ENCODE measurements at places on chromosomes 16 and 17.
A peak's percentile ranks its signal among the peaks of the same experiment; 100 is the strongest.

GRCh38 chr16:46620266-46621005 is 743 bp downstream of the SHCBP1 start:
- peak; percentile 65 for DNase-seq

DNA sequence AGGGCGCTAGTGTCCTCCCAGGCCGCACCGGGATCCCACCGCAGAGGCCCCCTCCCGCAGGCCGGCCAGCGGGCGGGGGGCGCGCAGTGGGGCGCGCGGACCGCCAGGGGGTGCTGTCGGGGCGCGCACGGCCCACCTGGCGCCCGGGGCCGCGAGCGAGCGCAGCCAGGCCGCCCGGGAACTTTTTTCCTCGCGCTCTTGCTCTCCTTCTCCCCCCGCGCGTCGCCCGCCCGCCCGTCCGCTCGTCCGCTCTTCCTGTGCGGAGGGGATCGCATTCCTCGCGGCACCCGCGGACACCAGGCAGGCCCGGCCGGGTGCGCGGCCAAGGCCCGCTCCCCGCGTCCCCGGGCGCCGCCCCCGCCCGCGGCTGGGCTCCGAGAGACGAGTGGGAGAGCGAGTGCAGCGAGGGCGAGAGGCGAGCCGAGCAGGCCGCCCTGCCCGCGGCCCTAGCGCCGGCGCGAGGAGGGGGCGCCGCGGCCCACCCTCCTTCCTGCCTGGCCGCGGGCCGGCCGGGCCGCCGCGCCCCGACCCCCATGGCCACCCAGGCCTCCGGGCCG is at the start of gene RAI1:
TSS of gene RAI1 (plus strand) at position 272 of the 557 bp plus-strand sequence. CDS start 111,491 bp downstream, outside the sequence.
- peak; percentile 67 for DNase-seq

GRCh38 chr17:68102318-68102758 is 66.8 kb downstream of the KPNA2 start:
- DNase-seq, result peak; percentile 31

DNA sequence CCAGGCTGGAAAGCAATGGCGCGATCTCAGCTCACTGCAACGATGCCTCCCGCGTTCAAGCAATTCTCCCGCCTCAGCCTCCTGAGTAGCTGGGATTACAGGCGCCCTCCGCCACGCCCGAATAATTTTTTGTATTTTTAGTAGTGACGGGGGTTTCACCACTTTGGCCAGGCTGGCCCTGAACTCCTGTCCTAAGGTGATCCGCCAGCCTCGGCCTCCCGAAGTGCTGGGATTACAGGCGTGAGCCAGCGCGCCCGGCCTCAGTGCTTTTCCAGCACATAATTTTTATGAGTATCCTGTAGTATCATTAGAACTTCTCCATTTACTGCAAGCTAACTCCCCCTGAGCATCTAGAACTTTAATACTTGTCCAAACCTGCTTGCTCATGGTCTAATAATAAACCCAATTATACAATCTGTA is 1.8 kb downstream of the UBE2G1 start:
- no peak for DNase-seq

GRCh38 chr16:29806641-29807425 is 504 bp downstream of the MAZ start:
- peak; percentile 66 for DNase-seq

GRCh38 chr17:40309031-40309948 is at the start of gene RARA:
Gene RARA, plus strand, starts transcription at chr17:40309180. Its CDS starts 22,039 bp downstream, at chr17:40331219.
- no peak for DNase-seq

DNA sequence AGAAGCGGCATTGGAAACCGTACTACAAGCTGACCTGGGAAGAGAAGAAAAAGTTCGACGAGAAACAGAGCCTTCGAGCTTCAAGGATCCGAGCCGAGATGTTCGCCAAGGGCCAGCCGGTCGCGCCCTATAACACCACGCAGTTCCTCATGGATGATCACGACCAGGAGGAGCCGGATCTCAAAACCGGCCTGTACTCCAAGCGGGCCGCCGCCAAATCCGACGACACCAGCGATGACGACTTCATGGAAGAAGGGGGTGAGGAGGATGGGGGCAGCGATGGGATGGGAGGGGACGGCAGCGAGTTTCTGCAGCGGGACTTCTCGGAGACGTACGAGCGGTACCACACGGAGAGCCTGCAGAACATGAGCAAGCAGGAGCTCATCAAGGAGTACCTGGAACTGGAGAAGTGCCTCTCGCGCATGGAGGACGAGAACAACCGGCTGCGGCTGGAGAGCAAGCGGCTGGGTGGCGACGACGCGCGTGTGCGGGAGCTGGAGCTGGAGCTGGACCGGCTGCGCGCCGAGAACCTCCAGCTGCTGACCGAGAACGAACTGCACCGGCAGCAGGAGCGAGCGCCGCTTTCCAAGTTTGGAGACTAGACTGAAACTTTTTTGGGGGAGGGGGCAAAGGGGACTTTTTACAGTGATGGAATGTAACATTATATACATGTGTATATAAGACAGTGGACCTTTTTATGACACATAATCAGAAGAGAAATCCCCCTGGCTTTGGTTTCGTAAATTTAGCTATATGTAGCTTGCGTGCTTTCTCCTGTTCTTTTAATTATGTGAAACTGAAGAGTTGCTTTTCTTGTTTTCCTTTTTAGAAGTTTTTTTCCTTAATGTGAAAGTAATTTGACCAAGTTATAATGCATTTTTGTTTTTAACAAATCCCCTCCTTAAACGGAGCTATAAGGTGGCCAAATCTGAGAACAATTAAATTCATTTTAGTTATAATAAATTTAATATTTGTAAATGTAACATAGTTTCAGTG is 1.7 kb downstream of the HEXIM1 start:
- DNase-seq, result peak; percentile 57

DNA sequence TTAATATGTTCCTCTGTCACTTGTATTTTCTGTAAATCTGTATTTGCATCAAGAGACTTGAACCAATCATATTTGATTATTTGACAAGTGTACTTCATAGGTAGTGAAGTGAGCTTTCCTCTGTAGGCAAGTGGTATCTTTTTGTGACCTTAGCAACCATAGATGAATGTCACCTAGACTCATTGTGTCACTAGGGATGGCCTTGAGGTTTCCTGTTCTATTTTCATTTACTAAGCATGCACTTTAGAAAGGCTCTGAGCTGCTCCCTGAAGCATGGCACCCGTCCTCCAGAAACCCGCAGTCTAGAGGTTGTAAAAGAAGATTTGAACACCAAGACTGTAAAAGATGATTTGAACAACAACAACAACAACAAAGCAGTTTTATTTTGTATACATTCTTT is 151.7 kb downstream of the PRKCB start:
- DNase-seq, result no peak

DNA sequence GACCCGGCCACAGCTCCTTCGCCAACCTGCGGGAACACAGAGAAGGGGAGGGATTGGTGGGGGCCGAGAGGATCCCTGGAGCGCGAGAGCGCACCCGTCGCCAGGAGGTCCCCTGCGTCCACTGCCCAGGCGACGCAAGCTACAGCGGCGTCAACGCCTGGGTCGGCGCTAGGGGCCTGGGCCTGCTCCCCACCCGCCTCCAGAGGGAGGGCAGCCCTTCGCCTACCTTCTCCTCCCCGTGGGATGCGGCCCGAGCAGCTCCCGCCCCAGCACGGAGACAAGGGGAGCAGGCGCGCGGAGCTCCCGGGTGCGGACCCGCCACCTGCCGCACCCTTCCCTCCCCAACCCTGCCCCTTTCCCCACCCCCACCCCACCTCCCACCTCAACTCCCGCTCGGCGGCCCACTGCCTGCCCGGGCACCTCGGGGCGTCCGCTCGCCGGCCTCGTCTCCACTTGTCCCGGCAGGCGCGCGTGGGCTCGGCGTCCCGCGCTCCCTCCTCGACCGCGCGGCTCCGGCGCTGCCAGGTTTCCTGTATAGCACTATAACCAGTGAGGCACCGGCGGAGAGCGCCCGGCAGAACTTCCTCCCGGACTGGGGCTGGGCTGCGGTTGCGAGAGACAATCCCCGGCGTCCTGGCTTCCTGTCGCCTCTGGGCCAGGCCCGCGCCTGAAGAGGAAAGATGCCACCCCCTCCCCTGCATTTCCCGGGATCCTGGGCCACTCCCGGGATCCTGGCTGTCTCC is 119.1 kb upstream of the SMURF2 start:
- peak; percentile 76 for DNase-seq

GRCh38 chr16:85019659-85020245 is 7.8 kb upstream of the KIAA0513 start:
- no peak for DNase-seq

- no peak for DNase-seq
Observed at GRCh38 chr17:15782866-15783265, 50.8 kb downstream of the TBC1D26 start.

- DNase-seq, result no peak
Observed at GRCh38 chr17:14387036-14387435, 86.2 kb downstream of the HS3ST3B1 start.

GRCh38 chr16:73311857-73312723 is 264.2 kb upstream of the ZFHX3 start:
- no peak for DNase-seq

- DNase-seq, result no peak
Observed at GRCh38 chr17:50911890-50912289, 45.7 kb upstream of the TOB1 start.

- no peak for DNase-seq
Observed at GRCh38 chr17:29251184-29251583, 4.5 kb downstream of the CRYBA1 start.

DNA sequence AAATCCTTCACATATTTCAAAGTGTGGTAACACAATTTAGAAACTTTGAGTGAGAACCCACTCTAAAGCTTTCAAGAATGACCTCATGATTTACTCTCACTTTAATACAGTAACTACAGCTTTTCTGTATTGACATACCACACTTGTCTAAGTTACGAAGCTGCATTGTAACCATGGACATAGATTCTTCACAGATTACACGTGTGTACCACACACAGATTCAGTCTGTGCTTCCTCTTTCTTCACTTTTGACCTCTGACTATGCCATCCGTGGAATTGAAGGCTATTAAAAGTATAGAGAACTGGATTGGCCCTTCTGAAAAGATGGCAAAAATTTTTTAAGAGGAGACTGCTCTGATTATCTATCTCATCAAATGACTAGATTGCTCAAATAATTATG is 172.7 kb downstream of the TANC2 start:
- peak; percentile 36 for DNase-seq

DNA sequence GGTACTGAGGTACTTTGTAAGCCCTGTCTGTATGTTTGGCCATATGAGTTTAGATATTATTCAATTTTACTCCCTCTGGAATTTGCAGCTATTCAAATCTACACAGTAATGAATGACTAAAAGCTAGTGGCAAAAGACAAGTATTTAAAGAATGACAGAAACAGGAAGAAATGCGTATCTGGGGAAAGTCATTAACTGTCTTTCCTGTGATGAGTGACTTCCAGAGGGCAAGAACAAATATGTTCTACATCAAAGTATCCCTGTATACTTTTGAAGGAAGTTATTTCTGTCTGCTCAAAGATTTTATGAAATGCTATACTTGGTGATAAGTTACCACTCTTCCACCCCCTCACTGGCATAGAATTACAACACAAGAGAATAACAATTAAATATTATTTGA is 489.3 kb upstream of the SOX9 start:
- DNase-seq, result no peak

DNA sequence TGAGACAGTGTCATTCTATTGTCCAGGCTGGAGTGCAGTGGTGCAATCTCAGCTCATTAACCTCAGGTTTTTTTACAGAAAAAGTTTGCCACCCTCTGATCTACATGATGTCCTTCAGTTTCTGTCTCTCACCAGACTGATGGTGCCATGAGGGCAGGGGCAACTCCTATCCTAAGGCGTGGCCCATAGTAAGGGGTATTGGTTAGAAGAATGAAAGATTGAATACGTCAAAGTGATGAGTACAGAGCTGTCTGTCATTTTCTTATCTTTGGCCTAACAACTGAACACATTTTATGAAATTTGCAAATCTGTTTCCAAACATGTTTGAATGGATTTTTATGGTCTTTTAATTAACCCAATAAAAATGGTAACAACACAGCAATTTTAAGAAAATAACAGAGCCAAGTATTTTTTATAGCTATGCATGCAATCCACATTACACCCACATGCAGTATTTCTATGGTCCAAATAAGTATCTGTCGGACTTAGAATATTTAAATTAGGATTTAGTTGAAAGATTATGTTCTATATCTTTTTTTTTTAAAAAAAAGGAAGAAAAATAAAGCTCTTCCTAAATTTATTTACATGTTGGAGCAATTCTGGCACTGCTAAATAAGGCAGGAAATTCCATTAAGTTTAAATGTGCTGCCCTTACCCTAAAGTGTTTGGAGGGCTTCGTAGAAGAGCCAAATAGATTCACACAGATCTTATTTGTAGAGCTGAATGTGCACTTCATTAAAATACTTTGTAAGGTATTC is 192.8 kb downstream of the WWOX start:
- no peak for DNase-seq

GRCh38 chr17:50582741-50583140 is 22.2 kb downstream of the CACNA1G start:
- no peak for DNase-seq

- DNase-seq, result no peak
Observed at GRCh38 chr16:50464325-50465290, 83.6 kb upstream of the NKD1 start.

GRCh38 chr17:6514371-6514770 is 42.0 kb downstream of the PITPNM3 start:
- DNase-seq, result no peak

DNA sequence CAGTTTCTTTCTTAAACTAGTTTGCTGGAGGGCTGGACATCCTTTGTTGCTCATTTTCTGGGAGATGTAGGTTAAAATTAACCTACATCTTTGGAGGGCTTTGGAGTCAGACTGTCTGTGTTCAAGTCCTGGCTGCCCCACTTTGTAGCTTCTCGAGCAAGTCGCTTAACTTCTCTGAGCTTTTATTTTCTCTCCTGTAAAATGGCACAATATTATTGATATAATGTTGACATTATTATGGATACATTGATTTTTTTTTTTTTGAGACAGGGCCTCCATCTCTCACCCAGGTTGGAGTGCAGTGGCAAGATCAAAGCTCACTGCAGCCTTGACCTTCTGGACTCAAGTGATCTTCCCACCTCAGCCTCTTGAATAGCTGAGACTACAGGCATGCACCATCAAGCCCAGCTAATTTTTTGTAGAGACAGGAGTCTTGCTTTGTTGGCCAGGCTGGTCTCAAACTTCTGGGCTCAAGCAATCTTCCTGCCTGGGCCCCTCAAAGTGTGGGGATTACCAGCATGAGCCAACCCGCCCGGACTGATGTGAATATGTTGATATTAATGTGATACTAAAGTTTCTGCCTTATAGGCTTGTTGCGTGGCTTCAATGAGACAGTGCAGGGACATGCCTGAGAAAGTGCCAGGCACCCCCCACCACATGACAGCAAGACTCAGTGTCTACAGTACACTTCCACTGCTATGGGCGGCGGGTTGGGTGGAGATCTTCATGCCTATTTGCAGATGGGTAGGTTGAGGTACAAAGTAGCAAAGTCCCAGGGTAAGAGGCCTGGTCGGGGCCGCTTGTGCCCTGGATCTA is 31.6 kb upstream of the RMI2 start:
- no peak for DNase-seq

- no peak for DNase-seq
Observed at GRCh38 chr16:81565321-81566028, 120.9 kb downstream of the CMIP start.

GRCh38 chr16:9055661-9056060 is 35.8 kb upstream of the HAPSTR1 start:
- DNase-seq, result no peak

GRCh38 chr17:21252289-21252795 is 868 bp downstream of the NATD1 start:
- no peak for DNase-seq
